HCT116 (cell line): ENCODE measurements at places on chromosomes 1 and 21. TPM values are rescaled to one million over a fixed set of nuclear protein-coding genes. Genes with fewer than 3 reads are reported as not detected.

The LCE3D gene
- not detected for total RNA-seq

The AADACL3 gene
- not detected for total RNA-seq

The PTPRU gene
- total RNA-seq: 40.7 TPM

The IGSF21 gene
- not detected for total RNA-seq

The NBPF12 gene
- 12.1 TPM for total RNA-seq

The C1orf94 gene
- total RNA-seq: not detected

The GLMN gene
- 10.9 TPM for total RNA-seq

The FMO5 gene
- 0.27 TPM for total RNA-seq

The DCDC2B gene
- total RNA-seq: 0.27 TPM

The MLLT11 gene
- total RNA-seq: 0.17 TPM

The OTUD7B gene
- total RNA-seq: 23.7 TPM

The HAO2 gene
- not detected for total RNA-seq

The ALX3 gene
- total RNA-seq: not detected

The CLDN17 gene
- total RNA-seq: not detected

The PIGK gene
- total RNA-seq: 23.3 TPM

The LRRC53 gene
- not detected for total RNA-seq

The LCE1C gene
- total RNA-seq: not detected

The FCRL1 gene
- not detected for total RNA-seq

The ZBTB40 gene
- 19.5 TPM for total RNA-seq

The MNDA gene
- total RNA-seq: not detected

The OR10J1 gene
- total RNA-seq: not detected

The DNALI1 gene
- total RNA-seq: 0.64 TPM

The E2F2 gene
- 16.3 TPM for total RNA-seq

The LEFTY2 gene
- not detected for total RNA-seq

The TMEM125 gene
- total RNA-seq: 13.9 TPM

The PGLYRP4 gene
- not detected for total RNA-seq

The PROK1 gene
- 0.22 TPM for total RNA-seq

The MTX1 gene
- total RNA-seq: 69.1 TPM

The TPTE gene
- total RNA-seq: not detected

The MYBPH gene
- total RNA-seq: 0.22 TPM

The KCNQ4 gene
- total RNA-seq: 4.1 TPM

The TNNI3K gene
- total RNA-seq: 0.49 TPM

The LCE3E gene
- total RNA-seq: not detected

The TCHHL1 gene
- not detected for total RNA-seq

The KRTAP20-4 gene
- total RNA-seq: not detected

The CA6 gene
- not detected for total RNA-seq

The PHLDA3 gene
- 22.1 TPM for total RNA-seq

The CORT gene
- 0.84 TPM for total RNA-seq
